ENCODE measurements at places on chromosomes 12 and 14.

- DNase-seq = no peak
These were observed 11.5 kb upstream of the KRT78 start for GRCh38 chr12:52860102-52860823.

GRCh38 chr12:65765436-65765813 is 58.9 kb upstream of the HMGA2 start:
- DNase-seq = no peak

DNA sequence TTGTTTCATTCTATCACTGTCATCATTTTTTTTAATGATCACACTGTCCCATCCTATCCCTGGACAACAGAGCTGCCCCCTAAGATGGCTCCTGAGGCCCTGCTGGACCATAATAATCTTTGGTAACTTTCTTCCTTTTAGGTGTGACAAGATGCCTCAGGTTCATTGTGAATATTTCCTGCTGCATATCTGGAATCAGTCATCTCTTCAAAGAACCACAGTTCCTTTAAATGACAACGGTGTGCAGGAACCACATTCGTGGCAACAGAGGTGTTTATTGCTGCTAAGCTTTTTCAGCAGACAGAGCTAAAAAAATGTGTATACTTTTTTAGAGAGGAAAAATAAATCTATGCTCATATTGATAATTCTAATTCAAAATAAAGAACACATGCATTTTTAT is 312.9 kb downstream of the MED13L start:
- no peak for DNase-seq

GRCh38 chr14:60631842-60632241 is 17.4 kb downstream of the SIX1 start:
- DNase-seq = no peak

- DNase-seq = no peak
These were observed 227.9 kb downstream of the GPHN start for GRCh38 chr14:66735853-66736252.

GRCh38 chr12:110102255-110102654 is 21.9 kb upstream of the IFT81 start:
- no peak for DNase-seq

DNA sequence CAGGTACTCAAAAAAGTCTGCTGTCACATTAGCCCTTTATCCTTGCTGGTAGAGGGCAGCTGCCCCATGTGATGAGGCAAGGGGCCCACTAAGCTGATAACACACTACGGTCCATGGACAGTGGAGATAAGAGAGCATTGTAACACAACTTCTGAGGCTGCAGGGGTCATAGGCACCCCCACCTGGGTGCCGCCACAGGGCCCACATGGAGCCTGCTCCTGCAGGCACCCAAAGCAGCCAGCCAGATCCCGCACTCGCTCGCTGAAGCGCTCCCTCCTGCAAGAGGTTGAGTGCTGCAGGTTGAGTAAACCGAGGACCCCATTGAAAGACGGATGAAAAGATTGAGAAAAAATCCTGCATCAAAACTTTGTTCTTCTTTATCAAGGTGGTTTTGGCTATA is 566.3 kb upstream of the NOVA1 start:
- DNase-seq = no peak

GRCh38 chr14:64178814-64179213 is 115.4 kb downstream of the ESR2 start:
- DNase-seq = no peak

DNA sequence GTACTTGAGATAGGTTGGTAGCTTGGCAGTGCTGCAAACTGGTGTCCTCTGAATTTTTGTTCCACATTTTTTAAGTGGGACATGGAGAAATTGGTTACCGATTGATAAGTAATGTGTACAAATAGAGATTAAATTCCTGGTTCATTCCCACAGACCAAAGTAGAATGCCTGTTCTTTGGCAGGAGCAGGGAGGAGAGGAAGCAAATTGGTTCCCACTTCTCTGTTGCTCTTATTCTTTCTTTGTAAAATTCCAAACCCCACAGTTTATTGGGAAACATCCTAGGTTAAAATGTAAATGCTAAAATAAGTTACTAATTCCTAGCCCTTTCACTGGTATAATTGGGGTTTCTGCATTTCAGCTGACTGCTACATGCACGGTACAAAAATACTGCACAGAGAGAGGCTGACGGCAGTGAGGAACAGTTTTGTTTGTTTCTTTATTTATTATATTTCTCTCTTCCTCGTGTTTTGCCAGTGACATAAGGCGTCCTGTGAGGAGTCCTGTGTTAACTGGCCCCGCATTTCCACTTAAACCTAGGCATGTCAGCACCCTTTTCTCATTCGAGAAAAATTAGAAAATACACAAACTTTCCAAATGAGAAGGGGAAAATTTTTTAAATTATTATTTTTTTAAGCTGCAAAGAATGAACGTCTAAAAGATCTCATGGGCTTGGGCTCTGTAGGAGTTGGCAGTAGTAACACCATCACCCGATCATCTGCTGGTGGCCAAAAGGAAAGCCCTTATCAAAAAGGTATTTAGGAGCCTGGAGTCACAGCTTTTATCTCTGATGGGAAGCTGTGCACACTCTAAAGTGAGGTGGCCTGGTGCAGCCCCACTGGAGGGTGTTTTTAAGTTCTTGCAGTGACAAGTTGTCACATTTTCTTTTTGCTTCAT is 25.4 kb upstream of the BCL7A start:
- DNase-seq = no peak

GRCh38 chr12:123165537-123165936 is 14.6 kb upstream of the PITPNM2 start:
- no peak for DNase-seq

- no peak for DNase-seq
These were observed 30.3 kb upstream of the KCNC2 start for GRCh38 chr12:75239987-75240386.

- DNase-seq = no peak
These were observed 22.0 kb downstream of the GPR65 start for GRCh38 chr14:88026890-88027289.

GRCh38 chr12:123120452-123121166 is 30.3 kb downstream of the PITPNM2 start:
- no peak for DNase-seq

- DNase-seq = no peak
These were observed 9.7 kb upstream of the RIC8B start for GRCh38 chr12:106764738-106765137.

DNA sequence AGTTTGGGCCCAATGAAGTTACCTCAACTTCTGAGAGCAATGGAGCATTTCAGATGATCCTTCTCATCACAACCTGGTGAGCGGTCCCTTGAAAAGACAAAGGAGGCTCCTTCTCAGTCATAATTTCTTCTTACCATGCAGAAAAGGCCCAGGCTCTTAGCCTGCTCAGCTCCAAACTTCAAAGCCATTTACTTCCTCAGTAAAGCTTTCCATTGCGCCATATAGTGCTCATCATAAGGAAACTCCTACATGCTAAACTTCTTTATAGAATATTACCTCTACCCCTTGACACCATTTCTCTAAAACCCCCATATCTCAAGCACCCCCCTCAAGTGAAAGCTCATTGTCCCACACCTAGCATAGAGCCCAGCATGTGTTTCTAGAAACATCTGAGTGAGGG is 127.1 kb downstream of the GTF2A1 start:
- DNase-seq = no peak
